ENCODE measurements at places on chromosomes 4 and X. TPM values are rescaled to one million over a fixed set of nuclear protein-coding genes. Genes with fewer than 3 reads are reported as not detected.

GRCh38 chrX:154373340-154374306 is 811 bp downstream of the FLNA start:
- DNase-seq = no peak

Gene SPATA4
- polyA plus RNA-seq = 1.7 TPM

DNA sequence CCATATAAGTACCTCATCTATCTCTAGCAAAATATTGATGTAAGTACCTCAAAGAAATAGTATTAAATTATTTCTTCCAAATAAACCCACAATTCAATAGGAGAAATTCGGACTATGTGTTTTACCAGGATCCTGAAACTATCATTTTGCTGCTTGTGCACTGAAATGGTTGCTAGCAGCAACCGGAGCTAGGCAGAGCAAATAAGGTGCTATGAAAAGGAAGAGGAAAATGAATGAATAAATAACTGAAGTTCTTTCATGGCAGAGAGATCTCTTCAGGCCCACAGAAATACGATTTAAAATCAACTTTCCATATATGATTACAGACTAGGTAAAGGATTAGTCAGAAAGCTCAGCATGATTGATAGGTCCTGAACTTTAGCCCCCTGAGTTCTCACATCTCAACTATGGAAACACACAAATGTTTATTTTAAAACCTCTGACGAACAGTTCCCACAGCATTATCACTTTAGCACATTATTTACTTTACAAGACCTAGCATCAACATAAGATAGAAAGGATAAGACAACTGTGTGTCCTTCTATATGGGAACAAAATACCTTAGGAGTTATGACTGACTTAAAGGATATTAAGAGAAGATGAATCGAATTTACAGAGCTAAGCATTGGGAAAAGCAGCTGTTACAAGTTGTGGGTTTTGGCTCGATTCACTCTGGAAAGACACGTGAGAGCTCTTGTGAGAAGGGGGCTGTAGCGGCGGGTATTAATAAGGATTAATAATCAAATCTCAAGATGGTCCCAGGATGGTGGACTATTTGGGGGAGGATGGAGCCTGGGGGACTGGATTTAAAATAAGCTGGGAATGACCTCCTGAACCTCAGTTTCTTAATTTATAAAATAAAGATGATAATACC is 104.3 kb downstream of the CORIN start:
- DNase-seq = no peak

Gene GCNA
- polyA plus RNA-seq = 1.6 TPM

DNA sequence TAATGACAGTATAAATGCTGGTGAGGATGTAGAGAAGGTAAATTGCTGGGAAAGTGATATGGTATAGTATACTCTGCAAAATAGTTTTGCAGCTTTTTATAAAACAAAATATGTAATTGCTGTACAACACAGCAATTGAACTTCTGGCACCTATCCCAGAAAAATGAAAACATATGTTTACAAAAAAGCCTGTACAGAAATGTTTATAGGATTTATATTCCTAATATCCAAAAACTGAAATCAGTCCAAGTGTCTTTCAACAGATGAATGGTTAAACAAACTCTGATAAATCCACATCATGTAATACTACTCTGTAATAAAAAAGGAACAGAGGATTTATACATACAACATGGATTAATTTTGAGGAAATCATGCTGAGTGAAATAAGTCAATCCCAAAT is 198.4 kb upstream of the ACTRT1 start:
- no peak for DNase-seq

Gene MFAP3L
- 24.6 TPM for polyA plus RNA-seq

DNA sequence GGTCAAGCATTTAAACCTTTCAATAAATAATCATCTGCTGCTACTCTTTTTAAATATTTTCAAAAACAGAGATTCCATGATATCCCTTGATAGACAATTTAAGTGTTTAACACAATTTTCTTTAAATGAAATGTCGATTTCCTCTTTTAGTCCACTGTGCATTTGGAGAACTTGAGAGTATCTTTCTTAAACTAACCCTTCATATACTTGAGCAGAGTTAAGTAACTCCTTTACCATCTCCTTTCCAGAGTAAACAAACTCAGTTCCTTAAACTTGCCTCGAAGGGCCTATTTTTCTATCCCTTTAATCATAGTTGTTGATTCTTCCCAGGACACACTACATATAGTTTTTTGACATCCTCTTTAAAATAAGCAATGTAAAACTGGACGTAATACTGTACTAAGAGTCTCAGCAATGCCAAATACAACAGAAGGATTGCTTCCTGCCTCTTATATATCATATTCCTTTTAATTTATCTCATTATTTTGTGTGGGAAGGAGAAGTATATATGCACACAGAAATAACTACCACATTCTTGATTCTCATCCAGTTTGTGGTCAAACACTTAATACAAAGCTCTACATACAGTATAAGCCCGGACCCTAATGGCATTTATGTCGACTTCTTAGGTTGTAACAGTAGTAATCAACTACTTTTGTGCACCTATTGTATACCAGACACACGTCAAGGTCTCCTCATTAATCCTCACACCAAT is 22.8 kb downstream of the RAB28 start:
- DNase-seq = no peak

Gene RPA4
- not detected for polyA plus RNA-seq

- no peak for DNase-seq
These were observed 16.4 kb downstream of the INTS6L start for GRCh38 chrX:135536877-135537276.

DNA sequence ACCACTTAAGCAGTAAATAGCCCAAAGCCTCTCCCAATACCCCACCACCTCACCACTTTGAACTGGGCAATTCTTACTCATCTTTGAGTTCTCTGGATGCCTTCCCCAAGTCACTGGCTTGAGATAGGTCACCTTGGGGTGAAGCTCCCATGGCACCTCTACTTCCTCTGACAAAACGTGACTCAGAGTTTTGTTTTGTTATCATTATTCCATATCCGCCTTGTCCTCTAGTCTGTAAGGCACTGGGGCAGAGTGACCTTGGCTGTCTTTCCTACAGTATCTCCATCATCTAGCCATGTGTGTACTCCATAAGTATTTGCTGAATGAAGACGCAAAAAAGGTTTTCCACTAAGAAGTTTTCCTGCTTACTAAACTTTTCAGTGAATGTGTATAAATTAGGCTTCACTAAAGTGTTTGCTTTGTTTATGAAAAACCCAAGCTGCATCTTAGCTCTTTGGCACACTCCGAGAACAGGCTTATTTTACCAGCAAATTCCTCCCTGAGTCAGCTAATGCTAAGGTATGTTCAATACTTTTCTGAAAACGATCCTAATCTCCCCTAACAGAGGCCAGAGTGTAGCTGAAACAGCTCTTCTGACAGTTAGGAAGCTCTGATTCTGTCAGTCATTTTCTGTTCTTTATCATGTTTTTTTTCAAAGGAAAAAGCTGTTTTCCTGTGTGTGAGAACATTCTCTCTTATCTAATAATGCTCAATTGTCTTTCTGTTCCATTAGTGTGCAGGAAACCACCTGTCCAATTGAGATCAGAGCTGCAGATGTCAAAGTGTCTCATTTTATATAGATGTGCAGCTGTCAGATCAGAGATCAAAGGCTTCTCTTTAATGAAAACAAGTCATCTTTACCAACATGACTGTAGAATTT is 30.2 kb upstream of the TSPAN5 start:
- DNase-seq = no peak

DNA sequence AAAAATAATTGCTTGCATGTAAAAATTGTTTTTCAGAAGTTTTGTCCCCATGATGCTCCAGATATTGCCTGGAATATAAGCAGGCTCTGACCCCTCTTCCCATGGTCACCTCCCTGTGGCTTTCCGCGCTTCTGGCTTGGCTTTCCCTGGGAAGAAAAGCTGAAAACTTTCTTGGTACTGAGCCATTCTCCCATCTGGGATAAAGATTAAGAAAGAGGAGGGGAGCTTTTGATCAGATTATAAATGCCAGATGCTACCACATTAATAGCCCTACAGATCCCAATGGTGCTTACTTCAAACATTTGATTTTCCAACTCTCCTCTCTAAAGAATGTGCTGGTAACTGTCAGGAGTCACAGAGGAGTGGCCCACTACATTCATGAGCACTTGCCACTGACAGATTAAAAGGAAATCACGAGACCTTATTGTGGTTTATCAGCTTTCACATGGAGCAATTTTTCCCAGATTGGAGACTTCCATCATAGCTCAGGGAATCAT is 54.4 kb upstream of the GAB1 start:
- no peak for DNase-seq

- DNase-seq = no peak
These were observed 27.4 kb upstream of the CCSER1 start for GRCh38 chr4:90099812-90100211.

DNA sequence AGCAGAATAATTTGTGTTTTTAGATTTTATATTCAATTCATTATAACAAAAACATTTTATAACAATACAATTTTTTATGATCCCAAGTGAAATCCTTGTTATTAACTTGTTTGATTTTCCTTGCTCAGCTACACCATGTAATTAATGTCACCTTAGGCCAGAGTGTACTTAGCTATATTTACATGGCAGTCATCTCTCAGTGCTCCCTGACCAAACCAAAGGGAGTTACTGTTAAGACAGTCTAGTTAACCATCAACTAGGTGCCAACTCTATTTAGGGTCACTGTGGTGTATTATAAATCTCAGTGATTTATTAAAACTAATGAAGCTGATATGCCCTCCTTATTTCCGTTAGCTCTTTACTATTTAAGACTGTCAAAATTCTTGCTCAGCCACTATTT is 44.4 kb downstream of the CCDC158 start:
- no peak for DNase-seq

GRCh38 chr4:184740980-184741391 is 7.1 kb upstream of the CENPU start:
- no peak for DNase-seq

GRCh38 chr4:792626-793092 is 33.3 kb downstream of the CPLX1 start:
- DNase-seq = no peak

Gene STBD1
- polyA plus RNA-seq = 2.0 TPM

- DNase-seq = no peak
These were observed 23.1 kb downstream of the DMD start for GRCh38 chrX:33188286-33188685.

DNA sequence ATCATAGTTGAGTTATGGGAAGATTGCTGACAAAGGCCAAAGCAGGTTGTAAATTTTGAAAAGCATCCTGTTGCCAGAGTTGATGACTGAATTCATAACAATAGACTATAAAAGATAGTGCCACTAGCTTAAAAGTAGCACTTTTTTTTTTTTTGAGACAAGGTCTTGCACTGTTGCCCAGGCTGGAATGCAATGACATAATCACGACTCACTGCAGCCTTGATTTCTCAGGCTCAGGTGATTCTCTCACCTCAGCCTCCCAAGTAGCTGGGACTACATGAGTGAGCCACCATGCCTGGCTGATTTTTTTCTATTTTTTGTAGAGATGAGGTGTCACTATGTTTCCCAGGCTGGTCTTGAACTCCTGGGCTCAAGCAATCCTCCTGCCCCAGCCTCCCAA is 122.7 kb downstream of the SPOCK3 start:
- DNase-seq = no peak

Gene ARHGEF38
- polyA plus RNA-seq = 4.7 TPM

Gene CABS1
- polyA plus RNA-seq = not detected

- no peak for DNase-seq
These were observed 90.7 kb downstream of the PALLD start for GRCh38 chr4:168587411-168588125.

DNA sequence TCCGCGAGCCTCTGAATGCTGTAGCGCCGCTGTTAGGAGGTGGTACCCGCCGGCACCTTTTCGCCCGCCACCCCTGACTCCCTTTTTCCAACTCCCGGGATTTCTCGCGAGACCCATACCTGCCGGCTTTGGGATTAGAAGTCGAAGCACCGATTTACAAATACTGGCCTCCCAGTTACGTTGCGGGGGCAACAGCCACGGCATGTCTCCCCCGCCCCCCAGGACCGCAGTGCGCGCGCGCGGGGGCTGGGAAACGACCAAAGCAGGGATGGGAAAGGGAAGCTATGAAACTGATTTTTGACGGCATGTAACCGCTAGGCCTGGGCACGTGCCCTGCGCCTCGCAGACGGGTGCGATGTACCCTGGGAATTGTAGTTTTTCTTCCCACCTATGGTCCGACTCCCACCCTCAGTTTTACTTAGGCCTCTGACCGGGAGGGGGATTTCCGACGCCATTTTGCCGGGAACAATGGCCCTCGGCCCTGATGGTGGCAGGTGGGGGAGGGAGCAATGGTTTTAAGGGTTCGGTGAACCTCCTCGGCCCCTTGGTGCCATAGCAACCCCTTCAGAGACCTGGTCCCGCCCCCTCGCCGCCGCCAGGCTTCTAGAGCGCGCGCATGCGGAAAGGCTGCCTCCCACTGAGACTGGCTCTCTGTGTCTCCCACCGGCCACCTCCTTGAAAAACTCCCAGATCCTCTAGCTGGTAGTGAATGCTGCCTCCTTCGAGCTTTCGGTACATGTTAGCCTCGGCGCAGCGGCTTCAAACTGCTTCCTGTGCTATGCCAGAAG is 772 bp upstream of the WNK3 start:
- DNase-seq = peak; percentile 67

GRCh38 chr4:55447108-55447708 is 51.5 kb downstream of the TMEM165 start:
- no peak for DNase-seq

DNA sequence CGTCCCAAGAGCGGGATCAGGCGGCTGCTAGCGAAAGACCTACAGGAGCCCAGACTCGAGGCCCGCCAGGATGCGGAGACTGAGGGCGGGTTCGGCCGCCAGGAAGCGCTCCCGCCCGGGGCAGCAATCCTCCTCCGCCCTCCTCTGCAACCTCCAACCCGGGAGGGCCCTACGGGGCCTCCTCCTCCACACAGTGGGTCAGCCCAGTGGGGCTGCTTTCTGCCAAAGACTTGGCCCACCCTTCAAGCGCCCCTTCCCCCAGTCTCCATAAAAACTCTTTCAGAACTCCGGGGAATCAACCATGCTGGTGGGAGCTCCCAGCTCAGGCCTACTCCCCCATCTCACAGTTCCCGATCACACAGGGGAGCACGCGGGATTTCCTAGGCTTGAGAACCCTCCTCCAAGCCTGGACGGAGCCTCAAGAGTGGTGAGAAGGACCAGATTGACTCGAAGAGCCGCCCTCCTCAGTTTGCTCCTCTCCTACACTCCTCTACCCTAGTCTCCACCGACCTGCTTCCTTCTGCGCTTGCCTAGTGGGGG is 77.5 kb downstream of the RLIM start:
- DNase-seq = no peak

- DNase-seq = no peak
These were observed 127.4 kb upstream of the SFRP2 start for GRCh38 chr4:153916273-153916755.

DNA sequence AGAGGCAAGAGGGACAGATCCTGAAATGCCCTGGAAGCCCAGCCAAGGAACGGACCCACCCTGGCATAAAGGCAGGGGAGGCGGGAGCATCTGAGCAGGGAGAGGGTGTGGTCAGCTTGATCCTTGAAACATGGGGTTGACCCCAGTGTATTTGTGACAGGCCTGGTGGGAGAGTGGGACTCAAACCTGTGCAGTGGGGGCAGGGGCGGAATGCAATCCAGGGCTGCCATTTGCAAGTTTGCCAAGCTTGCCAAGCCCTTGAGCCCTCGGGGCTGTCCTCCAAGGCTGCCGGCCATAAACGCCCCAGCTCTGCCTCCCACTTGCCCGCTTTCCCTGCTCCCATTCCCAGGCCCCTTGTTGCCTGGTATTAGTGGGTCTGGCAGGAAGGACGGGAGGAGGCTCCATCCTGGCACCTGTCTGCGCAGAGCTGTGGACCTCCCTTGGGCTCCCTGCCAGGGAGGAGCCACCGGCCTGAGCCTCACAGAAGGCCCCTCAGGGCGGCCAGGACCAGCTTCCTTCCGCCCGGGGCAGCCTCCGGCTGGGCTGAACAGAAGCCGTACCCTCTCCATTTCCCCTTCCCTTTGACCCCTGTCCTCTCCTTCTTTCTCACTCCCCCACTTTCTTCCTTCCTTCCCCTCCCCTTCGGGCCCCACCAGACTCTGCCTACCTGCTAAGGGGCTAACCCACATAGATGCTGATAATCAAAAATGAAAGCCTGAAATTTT is 661 bp downstream of the S100P start:
- no peak for DNase-seq

Measured in right renal pelvis (tissue), 4 donors.